Hematopoietic multipotent progenitor cell treated with erythropoietin and hydrocortisone succinate and interleukin-3 and kit ligand, for 17 days (in vitro differentiated cells): ENCODE measurements at places on chromosomes 4 and X.
A peak's percentile ranks its signal among the peaks of the same experiment; 100 is the strongest.

GRCh38 chr4:48046059-48046458 lies 29.5 kb downstream of the NIPAL1 start:
- no peak for DNase-seq

GRCh38 chr4:87529187-87529586 lies at the start of gene SPARCL1:
SPARCL1 (minus strand) TSS chr4:87529376; CDS start chr4:87499574, 29,802 bp downstream.
- DNase-seq: no peak

DNA sequence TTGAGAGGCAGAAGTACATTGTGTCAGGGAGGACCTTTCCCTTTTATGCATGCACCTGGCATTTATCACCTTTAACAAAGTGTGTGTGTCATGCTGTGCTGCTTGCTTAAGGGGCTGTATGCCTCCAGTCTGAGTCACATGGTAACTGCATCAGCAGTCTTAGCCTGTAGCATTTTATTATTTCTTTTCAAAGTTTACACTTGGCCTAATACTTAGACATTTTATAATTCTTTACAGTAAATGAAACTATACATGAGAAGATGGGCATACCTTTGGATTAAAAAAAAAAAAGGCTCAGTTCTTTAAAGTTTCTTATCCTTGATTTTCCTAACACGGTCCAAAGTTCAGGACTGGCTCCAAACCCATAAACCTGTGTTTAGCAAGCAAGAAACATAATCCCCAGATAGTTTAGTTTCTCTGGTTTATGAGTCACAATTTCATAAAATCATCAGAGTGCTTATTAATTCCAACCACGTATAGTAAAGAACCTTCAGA lies 14.6 kb downstream of the NPNT start:
- DNase-seq: no peak

- DNase-seq: no peak
These were observed 4.1 kb upstream of the CSF2RA start for GRCh38 chrX:1264556-1264955.

DNA sequence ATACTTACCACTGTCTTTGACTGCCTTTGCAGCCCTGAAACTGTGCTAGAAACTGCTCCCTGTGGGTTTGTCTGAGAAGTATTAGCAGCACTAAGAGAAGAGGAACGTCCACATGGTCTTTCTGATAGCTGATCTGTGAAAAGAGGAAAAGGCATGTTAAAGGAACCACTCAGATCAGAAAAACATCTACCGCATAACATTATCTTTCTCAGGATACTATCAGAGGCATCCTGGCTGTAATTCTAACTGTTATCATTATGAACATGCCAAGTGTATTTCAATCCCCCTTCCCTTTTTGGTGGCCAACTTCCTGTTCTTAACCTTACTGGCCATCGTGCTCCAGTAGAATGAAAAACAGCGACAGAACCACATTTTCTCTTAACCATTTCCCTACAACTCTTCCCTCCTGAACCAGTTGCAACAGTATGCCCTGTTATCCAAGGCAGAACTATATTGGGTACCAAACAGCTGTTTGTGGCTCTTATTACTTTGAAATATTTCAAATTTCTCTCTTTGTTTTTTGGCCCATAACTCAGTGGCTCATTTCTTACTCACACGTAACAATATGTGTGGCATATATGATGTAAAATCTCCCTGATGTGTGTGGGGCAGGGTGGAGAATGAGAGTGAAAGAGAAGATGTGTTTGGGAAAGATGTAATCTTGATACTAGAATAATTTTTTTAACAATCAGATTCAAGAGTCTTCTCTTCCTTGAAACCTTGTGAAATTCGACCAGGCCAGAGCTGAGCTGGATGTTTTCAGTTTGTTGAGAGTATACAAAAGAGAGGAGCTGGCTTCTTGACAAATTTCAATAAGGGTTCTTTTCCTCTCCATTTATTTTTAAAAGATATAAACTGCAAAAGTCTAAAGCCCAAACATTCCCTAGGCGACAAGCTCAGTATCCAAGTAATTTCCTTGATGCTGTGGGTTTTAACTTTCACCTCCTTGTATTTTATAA lies 35.2 kb downstream of the ARHGEF6 start:
- DNase-seq: no peak

DNA sequence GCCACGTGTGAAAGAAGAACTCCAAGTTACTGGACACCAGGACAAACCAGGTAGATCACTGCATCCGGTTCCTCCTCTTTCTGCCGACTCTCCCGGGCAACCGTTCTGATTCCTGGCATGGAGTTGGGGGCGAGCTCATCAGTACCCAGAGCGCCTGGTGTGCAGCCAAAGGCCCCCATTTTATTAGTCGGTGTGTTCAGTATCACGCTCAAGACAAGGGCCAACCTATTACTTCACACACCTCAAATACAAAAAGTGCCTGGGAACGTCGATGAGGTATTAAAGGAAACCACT lies 2.8 kb upstream of the CTBP1 start:
- no peak for DNase-seq

DNA sequence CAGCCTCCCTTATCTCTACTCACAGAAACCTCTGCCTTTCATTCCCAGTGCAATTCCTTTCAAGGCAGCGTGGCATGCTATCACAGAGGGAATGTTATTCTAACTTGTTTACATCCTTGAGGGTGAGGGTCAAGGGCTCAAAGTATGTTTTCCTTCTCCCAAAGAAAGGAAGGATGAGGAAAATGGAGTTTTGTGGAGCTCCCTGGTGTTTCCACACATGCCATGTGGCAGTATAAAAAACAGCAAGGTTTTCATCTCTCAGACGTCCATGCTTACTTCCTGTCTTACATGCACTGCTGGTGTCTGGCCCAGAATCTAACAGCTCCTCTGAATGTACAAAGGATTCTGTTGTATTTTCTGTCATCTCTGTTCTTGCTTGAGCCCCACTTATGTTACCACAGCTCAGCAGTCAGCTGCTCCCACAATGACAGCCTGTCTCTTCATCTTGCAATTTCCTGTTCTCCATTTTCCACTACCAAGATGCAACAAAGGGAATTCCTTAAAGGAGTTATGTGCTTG lies 128.0 kb downstream of the SNCA start:
- DNase-seq: no peak

GRCh38 chr4:53816561-53816960 lies 225.3 kb upstream of the LNX1 start:
- DNase-seq: no peak

DNA sequence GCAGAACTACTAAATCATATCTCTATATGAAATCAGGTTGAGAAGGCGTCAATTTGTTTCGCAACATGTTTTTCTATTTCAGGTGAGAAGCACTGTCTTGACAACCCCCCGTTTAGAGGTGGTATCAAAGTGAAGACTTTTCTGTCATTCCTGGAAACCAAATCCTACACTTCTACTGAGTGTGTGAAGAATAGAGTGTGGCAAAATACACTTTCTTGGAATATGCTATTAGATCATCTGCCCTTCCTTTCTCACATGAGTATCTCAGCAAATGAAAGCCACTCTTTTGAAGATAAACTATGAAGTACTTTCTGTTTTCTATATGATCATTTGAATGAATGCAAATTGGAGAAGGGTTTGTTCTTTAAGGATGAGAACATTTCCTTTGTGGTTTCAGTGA lies 174.0 kb upstream of the FMR1 start:
- DNase-seq: no peak

- no peak for DNase-seq
These were observed 120.4 kb downstream of the NSUN7 start for GRCh38 chr4:40870150-40870549.

- DNase-seq: no peak
These were observed 2.3 kb downstream of the TBL1X start for GRCh38 chrX:9467146-9467545.

GRCh38 chrX:29496636-29497180 lies 718.7 kb upstream of the MAGEB2 start:
- no peak for DNase-seq

DNA sequence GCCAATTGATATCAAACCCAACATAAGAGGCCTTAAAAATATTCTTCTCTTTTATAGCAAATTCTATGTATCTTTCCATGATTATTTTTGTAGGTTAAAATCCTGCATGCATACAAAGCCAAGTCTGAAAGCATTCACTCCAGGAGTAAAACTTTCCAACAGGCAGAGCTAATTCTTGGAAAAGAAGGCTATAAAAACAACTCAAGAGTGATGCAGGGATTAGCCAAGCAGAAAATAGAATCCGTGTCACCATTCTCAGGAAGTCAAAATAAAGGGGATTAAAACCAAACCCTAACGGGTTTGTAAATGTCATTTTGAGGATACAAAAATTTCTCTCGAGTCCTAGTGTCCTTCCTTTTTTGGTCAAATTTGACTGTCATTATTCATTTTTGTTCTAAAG lies 412.4 kb downstream of the DMD start:
- DNase-seq: no peak

- DNase-seq: no peak
These were observed 645 bp upstream of the OPHN1 start for GRCh38 chrX:68433981-68434299.

- DNase-seq: peak; percentile 19
These were observed 100.0 kb downstream of the ADAMTS3 start for GRCh38 chr4:72468904-72469502.

DNA sequence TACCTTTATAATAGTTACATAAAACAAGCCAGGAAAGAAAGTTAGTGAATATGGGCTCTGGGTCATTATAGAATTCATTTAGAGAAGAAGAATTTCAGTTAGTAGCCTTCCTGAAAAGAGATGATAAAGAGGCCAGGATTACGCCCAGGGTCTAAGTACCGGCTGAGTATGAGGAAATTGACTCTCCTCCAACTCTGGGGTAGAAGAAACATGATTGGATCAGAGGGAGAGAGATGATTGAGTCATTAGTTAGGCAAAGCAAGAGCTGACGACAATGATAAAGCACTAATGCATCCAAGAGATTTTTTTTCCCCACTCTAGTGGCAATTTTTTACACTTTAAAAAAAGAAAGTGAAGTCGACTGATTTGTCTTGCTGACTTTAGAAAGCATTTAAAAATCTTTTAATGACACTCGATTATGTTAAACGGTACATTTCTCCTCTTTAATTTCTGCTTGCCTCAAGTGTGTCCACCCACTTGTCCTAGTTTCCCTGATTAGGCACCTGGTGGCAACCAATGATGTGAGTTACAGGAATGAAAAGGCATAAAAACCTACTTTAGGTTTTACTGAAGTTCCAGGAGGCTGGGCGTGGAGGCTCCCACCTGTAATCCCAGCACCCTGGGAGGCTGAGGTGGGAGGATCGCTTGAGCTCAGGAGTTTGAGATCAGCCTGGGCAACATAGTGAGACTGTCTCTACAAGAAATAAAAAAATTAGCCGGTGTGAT lies 37.3 kb upstream of the IGFBP7 start:
- no peak for DNase-seq

DNA sequence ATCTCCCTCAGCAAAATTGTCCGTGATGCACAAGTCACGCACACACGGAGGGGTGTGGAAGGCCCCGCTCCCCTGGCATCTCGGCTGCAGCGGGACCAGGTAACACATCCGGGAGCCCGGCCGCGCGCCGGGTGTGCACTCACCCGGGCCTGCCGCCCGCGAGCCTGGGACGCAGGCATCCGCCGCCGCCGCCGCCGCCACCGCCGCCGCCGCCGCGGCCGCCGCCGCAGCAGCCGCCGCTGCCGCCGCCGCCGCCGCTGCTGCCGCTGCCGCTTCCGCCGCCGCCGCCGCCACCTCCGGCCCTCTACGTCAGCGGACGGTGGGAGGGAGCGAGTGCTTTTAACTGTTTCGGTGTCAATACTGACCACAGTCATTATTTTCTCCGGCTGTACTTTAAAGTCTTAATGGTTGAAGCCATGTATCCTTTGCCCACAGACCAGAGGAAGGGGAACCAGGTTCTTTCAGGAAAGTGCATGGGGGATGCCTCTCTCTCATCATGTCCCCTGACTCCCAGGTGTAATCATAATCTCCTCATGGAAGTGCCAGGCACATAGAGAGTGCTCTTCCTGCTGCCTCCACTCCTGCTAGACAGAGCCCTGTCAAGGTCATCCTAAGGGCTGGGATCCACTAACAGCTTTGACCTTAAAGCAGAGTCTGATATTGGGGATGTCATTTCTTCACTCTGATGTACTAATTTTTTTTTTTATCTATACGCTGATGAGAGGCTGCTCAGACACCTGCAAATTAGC lies 38.0 kb downstream of the MAGEE2 start:
- no peak for DNase-seq

DNA sequence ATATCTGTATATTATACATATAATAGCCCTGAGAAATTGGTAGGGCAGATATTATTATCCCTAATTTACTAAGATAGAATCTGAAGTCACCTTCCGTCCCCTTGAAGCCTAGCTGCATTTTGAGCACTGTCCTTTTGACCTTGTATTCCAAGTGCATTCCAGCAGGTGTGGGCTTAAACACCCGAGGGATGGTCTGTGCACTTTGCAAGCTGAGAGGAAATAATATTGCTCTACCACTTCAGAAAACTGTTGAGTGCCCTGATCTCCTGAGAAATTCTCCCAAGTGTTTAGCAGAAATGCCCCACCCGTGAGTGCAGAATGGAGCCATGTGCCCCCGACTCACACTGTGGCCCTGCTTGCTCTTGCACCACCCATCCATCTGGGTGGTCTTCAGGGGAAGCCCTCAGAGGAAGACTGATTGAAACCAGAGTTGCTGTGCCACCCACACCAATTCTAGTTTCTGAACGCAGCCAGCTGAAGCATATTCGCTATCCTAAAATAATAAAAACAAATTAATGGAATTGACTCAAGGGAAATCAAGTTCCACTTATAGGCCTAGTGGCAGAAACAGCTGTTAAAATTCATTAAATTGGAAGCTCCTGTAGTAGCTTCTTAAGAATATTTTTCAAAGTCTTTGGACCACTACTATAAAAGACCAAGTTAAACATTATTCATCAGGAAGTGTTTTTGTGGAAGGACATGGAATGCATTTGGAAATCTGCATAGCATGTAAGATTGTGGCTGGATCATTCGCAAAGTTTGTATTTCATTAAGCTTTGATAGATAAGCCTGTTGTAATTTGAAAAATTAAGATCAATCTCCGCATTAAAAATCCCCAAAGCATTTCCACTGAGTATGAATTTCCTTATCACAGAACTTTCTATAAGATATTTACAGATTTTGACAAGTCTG lies 41.3 kb upstream of the PRKG2 start:
- DNase-seq: no peak

DNA sequence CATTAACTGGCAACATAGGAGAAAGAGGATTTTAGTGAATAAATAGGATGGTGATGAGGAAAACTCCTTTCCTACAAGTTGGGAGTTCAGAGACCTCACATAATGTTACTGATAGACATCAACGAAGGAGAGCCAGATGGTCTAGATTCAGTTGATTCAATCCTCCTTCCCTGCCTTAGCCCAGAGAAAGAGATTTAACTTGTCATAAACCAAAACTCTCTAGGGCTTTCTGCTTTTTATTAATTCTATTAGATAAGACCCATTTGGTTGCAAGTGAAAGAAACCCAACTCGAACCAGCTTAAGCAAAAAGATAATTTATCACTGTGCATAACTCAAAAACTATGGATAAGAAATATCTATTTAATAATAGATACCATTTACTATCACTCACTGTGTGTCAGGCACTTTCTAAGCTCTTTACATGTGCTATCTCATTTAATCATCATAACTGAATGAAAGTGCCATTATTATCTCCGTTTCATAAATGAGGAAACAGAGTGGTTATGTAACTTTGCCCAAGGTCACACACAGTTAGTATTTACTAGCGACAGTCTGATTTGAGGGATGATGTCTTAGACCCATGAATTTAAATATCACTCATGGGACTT lies 4.3 kb upstream of the UNC5C start:
- no peak for DNase-seq

- no peak for DNase-seq
These were observed 24.4 kb downstream of the PLAC1 start for GRCh38 chrX:134633832-134634231.

GRCh38 chr4:111883557-111883999 lies 261.7 kb upstream of the FAM241A start:
- DNase-seq: no peak

GRCh38 chr4:89469930-89470375 lies 162.4 kb upstream of the GPRIN3 start:
- no peak for DNase-seq
